ENCODE measurements at places on chromosomes 11 and 22.

GRCh38 chr11:73077454-73077853 is 64.7 kb downstream of the FCHSD2 start:
- DNase-seq = no peak

DNA sequence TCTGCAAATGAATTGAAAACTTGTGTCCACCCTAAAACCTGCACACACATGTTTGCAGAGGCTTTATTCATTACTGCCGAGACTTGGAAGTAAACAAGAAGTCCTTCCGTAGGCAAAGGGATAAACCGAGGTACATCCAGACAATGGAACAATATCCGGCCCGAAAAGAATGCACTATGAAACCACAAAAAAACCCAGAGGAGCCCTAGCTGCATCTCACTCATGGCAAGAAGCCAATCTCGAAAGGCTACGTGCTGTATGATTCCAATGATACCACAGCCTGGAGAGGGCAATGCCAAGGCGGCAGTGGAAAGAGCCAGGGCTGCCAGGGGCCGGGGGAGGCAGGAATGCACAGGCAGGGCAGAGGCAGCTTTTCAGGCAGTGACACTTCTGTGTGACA is 3.2 kb upstream of the MRPL23 start:
- peak; percentile 53 for DNase-seq

- no peak for DNase-seq
Observed at GRCh38 chr11:7281809-7282208, 30.1 kb downstream of the SYT9 start.

DNA sequence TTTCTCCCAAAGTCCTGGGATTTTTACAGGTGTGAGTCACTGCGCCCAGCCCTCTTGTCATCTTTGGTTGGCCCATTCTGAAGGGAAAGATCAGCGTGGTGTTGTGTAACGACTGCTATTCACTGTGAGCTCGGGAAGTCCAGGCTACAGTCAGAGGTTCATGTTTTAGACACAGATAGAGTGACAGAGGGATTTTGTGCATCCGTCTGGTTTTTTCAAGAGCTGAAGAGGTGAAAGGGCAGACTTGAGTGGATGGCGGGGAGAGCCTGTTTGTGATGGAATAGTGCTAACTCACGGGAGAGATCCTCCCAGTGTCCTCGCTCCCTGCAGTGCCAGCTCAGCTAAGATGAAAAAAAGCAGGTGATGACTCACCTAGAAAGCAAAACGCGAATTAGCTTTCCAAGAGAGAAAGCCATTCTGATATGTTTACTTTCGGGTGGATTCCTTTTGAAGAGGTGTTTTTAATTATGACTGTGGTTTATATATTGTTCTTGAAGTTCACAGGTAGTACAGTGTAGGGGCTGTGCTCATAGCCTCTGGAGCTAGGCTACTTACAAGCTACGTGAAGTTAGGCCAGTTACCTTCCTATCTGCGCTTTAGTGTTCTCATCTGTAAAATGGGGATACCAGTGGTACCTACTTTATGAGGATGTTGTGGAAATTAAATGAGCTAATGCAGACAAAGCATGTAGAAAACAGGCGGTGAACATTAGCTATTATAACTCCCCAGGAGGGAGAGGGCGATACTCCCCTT is 67.2 kb downstream of the C11orf91 start:
- peak; percentile 87 for DNase-seq

- no peak for DNase-seq
Observed at GRCh38 chr22:25972397-25972796, 196.9 kb upstream of the SEZ6L start.

DNA sequence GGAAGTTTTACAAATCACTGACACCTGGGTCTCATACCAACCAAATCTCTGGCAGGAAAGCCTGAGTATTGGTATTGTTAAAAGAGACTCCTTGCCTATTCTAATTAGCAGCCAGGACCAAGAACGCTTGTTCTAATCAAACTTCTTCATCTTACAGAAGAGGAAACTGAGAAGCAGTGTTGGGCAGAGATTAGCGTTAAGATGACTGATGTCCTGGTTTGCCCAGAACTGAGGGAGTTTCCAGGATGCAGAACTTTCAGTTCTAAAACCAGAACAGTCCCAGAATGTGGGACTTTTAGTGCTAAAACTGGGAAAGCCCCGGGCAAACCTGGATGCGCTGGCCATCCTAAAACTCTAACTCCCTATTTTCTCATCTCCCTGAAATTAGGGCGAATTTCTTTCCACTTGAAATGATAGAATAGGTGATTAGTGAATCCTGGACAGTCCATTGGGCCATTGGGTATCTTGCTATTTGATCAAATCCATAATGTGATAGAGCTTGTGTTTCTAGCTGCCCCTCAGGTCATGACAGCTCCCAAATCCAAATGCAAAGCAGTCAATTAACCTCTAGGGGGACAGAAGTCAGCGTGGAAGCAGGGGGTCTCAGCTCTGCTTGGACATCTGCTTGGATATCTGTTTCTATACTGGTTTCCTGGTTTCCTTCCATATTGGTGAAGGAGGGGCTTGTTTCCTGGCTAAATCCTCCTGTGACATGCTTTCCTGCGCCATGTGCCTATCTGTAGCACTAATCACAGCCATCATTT is 16.0 kb upstream of the TMPRSS13 start:
- no peak for DNase-seq

DNA sequence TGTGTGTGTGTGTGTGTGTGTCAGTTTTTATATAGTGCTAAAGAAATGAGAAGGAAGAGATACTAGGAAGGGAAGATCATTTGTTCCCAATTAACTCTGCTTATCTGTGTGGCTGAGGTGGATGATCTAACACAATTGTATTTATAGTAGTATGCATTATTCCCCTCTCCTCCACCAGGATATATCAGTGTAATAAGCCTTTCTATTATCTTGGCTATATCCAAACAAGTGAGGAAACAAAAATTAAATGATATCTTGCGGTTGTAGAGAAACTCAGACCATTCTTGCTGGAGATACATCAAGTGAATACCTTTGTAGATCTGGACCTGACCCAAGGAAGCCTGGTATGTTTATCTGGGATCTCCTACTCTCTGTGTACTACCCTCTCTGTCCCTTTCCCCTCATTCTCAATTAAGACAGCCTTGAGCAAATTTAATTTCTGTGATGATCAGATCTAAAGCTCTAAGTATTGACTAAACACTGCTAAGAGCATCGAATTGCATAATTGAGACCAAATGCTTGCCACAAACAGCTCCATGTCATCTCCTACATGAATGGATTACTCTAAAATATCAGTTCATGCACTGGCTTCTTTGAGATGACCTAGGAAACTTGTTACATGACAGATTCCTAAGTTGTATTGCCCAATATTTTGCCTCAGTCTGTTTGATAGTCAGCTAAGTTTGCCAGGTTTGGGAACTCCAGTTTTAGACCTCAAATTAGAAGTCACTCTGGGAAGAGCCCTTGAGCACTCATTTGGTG is 185.3 kb upstream of the CTSC start:
- DNase-seq = no peak

DNA sequence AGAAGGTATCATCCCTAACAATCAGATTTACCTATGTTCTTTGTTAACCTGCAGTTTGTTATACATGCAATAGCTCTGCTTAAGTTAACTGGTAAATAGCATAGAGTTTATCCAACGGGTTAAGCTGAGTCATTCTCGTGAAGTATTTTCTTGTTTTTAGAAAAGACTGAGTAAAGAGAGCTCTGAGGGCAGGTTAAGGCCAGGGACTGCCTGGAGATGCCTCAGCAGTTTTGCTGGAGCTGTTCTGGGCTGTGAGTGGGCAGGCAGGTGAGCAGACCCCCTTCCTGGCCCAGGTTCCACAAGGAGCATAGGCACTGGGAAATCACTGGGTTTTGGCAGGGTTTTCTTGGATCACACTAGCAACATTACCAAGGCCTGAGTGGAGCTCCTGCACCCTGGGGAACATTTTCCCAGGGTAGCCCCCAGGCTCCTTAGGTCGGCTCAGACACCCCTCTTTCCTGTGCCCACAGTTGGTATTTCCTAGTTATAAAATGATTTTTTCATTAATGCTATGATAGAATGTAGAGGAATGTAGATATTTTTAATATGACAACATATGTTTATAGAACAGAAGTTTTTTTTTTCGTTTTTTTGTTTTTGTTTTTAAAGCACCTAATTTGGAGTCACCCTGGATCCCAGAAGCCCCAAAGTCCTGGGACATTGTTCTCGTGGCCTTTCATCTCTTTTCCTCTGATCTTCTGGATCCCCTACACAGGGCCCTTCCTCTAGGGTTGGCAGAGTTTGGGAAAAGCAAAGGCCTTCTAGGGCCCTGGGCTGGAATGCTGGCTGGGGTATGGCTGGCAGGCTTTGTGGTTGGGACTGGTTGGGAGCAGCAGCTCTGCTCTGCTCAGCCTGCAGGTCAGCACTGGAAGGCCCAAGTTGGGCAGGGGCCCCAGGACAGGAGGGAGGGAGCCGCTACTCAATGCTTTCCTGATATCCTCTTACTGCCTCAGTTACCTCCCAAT is 26.7 kb downstream of the IRAG1 start:
- no peak for DNase-seq

- no peak for DNase-seq
Observed at GRCh38 chr22:41398921-41399320, 17.2 kb downstream of the TEF start.

DNA sequence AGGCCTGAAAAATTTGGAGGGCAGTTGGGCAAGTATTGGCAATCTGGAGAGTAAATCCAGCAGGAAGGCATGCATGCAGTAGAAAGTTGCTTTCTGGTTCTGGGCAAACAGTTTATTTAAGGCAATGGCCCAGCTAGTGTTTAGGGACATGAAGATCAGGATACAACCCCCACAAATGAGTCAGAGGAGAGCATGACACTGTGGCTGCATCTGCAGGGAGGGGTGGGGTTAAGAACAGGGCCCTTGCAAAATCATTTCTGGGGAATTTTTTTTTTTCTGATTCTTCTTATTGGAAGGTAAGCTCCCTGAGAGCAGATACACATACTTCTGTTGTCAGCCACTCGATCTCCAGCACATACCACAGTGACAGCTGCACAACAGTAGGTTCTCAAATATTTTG is 61.1 kb downstream of the FDX1 start:
- no peak for DNase-seq

DNA sequence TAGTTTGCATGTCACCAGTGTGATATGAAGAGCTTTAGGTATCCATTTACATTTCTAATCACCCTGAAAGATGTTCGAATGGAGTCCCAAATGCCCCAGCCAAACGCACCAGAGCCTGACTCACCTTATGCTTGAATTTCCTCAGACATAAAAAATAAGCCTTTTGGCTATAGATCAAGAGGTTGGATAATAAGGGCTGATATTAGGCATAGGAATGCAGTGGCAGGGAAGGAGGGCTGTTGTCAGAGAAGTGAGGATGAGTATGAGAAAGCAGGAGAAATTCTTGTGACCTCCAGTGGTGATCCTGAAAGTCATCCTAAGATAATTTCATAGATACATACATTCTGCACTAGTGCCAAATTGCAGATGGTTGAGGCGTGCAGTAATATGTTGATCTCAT is 264.6 kb downstream of the NELL1 start:
- no peak for DNase-seq

DNA sequence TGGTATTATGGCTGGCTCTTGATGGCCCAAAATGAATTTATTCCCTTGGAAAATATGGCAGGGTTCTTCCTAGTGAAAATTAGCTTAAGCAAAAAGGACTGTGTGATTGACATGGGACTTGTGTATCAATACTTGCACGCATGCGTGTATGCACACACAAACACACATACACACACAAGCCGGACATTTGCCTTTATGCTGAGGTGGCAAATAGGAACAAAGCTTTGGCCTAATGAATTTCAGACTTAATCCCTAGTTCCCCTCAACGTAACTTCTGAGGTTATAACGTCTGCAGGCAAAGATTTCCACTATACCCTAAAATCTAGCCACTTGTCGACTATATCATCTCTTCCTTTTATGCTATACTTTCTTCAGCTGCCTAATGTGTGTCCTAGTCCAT is 2.9 kb upstream of the OR52I2 start:
- no peak for DNase-seq

- DNase-seq = no peak
Observed at GRCh38 chr11:19735157-19735908, 22.7 kb downstream of the NAV2 start.

DNA sequence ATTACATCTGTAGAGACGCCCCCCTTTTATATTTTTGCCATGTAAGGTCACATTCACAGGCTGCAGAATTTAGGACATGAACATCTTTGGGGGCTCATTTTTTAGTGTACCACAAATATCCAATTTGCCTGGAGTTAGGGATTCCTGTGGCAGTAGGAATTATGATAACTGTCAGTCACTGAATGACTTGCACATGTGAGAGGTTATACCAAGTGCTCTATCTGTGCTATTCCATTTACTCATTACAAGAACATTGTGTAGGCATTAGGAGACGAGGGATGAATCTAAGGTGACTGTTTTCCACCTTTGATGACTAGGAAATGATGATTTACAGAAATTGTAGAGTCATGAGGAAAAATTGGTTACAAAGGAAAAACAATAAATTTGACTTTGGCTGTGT is 79.3 kb downstream of the LIF start:
- DNase-seq = no peak

- no peak for DNase-seq
Observed at GRCh38 chr11:134524201-134524600, 112.2 kb upstream of the B3GAT1 start.

DNA sequence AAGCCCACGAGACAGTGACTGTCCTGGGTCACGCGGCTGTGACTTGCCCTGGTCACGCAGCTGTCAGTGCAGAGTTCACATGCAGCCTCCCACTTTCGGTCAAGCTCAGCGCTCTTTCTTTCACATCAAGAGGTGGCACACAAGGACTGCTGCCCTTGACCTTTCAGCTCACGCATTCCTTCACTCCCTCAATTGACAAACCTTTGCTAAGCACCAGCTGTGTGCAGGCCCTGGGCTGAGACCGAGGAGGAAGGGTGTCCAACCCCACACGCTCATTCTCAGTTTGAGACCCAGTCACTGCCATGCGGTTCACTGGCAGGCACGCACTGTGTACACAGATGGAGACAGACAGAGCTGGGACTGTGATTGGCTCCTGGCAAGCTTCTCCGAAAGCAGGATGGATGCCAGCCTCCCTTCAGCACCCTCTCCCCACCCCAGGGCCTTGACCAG is 70.3 kb downstream of the SCUBE1 start:
- no peak for DNase-seq

DNA sequence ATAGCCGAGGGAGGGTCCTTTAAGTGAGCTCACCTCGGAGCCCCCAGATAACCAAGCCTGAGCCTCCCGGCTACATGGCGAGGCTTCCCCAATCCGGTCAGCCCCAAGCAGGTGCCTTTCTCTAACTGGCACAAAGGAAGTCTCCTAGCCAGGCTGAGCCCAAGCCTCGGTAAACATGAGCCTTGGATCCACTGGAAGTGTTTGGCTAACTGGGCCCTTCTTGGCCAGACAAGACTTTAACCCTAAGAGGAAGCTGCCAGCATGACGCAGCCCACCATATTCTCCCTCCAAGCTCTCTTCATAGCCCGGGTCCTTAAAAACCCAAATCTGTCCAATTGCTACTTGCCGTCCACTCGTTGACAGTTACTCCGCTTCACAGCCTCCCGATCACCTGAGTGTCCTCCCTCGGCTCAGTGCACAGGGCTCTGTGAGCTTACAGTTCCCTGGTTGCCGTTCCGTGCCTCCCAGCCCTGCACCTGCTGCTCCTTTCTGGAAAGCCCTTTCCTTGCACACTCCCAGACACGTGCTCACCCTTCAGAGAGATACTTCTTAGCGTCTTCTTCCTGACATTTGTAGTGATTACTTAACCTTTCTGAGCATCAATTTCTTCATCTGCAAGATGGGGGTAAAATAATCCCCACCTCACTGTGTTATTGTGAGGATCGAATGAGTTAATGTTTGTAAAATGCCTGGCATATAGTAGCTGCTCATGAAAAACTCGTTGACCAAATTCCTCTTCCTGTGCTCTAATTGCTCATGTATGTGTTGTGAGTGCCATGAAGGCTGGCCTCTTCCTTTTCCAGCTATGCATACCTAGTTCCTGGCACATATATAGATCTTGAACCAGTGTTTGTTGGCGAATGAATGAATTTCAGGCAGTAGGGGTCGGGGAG is 25.6 kb downstream of the TXN2 start:
- peak; percentile 27 for DNase-seq
